H9 (cell line): ENCODE measurements at places on chromosomes 4 and X. TPM values are rescaled to one million over a fixed set of nuclear protein-coding genes. Genes with fewer than 3 reads are reported as not detected.

GRCh38 chr4:131584587-131584986 is 1564.5 kb upstream of the PCDH10 start:
- DNase-seq = no peak

GRCh38 chr4:1819284-1819683 is 26.2 kb downstream of the FGFR3 start:
- DNase-seq = no peak

DNA sequence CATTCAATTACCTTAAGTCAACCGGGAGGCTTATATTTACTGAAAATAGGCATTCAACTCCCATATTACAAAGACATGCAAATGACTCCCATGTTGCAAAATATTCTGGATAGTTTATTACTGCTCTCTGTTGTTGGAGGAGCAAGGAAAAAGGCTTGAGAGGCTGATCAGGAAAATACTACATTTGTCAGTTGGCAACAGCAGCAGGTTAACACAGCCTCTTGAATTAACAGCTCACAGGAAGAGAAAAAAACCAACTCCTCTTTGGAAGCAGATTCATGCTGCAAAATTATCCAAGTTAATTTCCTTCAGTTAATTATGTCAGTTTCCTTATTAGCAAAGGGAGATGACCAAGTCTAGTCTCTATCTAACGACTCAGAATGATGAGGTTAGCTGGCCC is 238.9 kb downstream of the MAML3 start:
- no peak for DNase-seq

GRCh38 chrX:25001808-25002660 is 13.7 kb downstream of the ARX start:
- no peak for DNase-seq

- DNase-seq = peak; percentile 32
Measured at GRCh38 chr4:8739820-8740665, 131.6 kb downstream of the HMX1 start.

DNA sequence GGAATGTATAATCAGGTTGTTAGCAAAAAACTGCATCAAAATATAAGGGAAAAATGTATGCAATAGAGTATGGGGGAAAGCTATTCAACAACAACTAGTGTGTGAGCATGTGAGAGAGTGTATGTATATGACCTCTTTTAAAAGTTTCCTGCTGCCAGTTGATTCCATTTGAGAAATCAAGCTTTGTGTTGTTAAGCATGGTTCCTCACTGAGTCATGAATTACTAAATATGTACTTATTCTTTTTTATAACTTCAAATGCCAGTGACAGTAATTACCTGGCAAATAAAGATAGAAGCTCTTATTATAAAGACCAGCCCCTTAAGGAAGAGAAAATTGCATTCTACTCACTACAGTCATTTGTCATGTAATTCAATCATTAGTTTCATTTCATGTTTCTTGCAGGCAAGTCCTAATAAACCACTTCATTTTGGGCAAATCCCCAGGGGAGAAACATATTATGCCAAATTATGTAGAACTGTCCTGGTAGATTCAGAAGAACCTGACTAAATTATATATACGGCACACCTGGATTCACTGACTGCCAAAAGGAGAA is 19.2 kb downstream of the RASGEF1B start:
- no peak for DNase-seq

GRCh38 chrX:135432881-135433521 is 11.3 kb downstream of the SMIM10L2A start:
- no peak for DNase-seq

DNA sequence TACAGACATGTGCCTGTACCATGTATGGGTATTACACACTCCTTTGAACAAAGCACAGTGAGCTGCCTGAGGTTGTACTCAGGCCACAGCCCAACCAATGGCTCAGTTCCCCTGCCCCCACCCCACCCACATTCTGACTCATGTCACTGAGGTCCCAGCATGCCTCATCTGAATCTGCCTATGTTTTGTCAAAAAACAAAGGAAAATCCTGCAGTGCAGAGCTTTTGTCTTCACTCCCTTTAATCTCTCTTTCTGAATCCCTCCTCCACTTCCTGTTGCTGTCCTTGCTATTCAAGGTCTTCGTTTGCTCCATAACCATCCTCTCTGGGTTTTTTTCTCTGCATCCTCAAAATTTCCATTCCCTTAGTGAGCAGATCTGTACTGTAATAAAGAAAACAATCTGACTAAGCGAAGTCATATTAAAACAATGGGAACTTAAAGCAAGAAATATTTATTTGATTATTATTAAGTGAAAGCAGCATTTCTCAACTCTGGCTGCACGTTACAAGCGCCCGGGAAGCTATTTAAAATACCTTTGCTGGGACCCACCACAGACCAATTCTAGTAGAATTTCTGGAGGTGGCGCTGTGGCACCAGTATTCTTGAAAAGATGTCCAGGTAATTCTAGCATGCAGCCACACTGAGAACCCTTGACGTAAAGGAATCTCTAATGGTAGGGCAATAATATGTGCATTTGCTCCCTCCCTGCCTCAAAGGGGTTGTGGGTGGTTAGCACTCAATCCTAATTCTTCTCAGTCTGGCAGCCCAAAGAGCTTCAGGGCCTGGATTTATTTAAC is 8.7 kb downstream of the GUCY2F start:
- DNase-seq = peak; percentile 83

MAGEB6 gene
- total RNA-seq = not detected in 2 replicates

SLC30A9 gene
- 70.8 and 71.3 TPM in 2 replicates for total RNA-seq

DGKK gene
- total RNA-seq = 1.4 and 1.6 TPM in 2 replicates

PPBP gene
- 0.33 TPM in 1 of 2 replicates, not detected in the other for total RNA-seq
